ENCODE measurements at places on chromosomes 7 and 10. TPM values are rescaled to one million over a fixed set of nuclear protein-coding genes. Genes with fewer than 3 reads are reported as not detected.
A peak's percentile ranks its signal among the peaks of the same experiment; 100 is the strongest.

Gene HOXA11
- 0.23 TPM for total RNA-seq

Gene GGCT
- total RNA-seq, result 22.0 TPM

Gene WASL
- 45.0 TPM for total RNA-seq

Gene EPDR1
- 24.8 TPM for total RNA-seq

DNA sequence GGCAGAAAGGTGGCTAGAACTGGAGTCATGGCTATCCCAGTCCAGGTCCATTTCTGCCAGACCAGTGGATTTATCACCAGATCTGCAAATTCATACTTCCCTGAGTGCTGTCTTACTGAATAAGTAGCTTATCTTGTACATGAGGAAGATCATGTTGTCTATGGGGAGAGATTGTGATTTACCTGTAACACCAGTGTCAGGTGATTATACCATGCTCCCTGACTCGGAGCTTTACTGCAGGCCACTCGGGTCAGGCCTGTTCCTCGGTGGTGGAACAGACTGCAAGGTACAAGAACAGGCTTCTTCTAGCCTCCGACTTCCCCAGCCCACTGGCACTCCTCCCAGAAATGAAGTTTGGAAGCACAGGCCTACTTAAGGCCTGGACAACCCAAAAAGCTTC lies 42.6 kb upstream of the DLG5 start:
- no peaks in the 10 kb centered on the region for H3K36me3 ChIP-seq
- no peak overlapping the region for H3K4me3 ChIP-seq
- H3K27me3 ChIP-seq, result no peaks in the 10 kb centered on the region
- H3K4me1 ChIP-seq, result peaks cover 4% of the 10 kb centered on the region

DNA sequence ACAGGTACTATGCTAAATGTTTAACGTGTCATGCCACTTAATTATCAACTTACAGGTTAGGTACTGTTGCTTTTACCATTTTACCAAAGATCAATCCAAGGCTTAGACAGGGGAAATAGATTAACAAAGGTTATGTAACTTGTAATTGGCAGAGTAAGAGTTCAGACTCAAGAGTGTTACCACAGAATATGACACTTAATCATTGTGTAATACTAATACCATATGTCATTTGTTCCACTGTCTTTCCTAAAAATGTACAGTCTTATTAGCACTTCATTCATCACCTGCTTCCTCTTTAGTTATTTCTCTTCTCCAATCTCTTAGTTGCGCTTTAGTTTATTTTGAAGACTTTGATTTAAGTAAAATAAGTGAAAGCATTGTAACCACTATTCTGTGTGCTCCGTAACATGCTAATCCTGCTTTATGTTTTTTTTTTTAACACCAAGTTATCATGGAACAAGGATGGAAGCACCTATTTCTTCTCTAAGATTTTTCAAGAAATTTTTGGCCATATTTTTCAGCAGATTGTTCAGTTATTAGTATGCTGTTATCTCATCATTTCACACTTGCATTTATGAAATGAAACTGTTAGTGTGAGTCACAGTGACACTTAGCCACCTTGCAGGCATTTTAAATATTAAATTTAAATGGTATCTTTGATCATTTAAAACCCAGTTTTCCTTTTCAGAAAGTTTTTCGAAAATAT lies 197.3 kb downstream of the PHF14 start:
- H3K4me3 ChIP-seq, result no peak overlapping the region
- H3K27me3 ChIP-seq, result no peaks in the 10 kb centered on the region
- no peaks in the 10 kb centered on the region for H3K4me1 ChIP-seq
- H3K27ac ChIP-seq, result no peak overlapping the region

- no peak overlapping the region for H3K27ac ChIP-seq
- H3K36me3 ChIP-seq, result no peaks in the 10 kb centered on the region
- H3K27me3 ChIP-seq, result no peaks in the 10 kb centered on the region
- no peak for DNase-seq
Observed at GRCh38 chr7:34662058-34662708, 4.2 kb downstream of the NPSR1 start.

DNA sequence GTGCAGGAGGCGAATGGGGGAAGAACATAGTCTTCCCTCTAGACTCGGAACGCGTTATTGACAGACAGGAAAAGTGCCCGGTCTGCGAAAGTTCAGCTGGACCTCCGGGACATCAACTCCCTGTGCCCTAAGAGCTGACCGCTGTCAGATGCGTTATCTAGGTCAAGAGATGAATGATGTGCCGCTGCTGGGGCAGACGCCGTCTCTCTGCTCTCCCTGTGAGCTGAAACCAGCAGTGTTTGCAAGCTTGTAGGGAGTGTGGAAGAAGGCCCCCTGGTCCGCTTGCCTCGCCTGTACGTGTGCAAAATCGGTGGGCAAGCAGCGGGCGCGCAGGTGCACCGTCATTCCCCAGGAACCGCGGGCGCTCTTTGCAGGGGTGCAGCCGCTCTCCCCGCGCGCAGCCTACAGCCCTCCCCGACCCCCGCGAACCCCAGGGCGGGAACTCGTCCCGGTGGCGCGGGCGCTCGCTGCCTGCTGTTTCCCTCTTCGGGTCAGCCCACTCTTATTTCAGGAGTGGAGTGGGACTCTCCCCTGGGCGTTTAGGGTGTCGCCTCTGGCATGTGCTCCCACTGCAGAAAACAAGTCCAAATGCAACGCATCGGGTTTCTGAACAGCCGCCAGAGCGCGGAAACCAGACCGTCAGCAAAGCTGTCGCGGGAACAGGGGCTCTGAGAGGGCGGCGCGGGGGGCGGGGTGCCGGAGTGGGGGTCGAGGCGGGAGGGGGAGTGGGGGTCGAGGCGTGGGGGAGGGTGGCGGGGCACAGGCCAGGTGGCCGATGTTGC lies 1.8 kb upstream of the PFKFB3 start:
- H3K27ac ChIP-seq, result peak overlapping the region; percentile 85
- peak; percentile 59 for DNase-seq
- peak overlapping the region; percentile 83 for H3K4me3 ChIP-seq
- no peaks in the 10 kb centered on the region for H3K27me3 ChIP-seq
- H3K4me1 ChIP-seq, result peaks cover 12% of the 10 kb centered on the region

DNA sequence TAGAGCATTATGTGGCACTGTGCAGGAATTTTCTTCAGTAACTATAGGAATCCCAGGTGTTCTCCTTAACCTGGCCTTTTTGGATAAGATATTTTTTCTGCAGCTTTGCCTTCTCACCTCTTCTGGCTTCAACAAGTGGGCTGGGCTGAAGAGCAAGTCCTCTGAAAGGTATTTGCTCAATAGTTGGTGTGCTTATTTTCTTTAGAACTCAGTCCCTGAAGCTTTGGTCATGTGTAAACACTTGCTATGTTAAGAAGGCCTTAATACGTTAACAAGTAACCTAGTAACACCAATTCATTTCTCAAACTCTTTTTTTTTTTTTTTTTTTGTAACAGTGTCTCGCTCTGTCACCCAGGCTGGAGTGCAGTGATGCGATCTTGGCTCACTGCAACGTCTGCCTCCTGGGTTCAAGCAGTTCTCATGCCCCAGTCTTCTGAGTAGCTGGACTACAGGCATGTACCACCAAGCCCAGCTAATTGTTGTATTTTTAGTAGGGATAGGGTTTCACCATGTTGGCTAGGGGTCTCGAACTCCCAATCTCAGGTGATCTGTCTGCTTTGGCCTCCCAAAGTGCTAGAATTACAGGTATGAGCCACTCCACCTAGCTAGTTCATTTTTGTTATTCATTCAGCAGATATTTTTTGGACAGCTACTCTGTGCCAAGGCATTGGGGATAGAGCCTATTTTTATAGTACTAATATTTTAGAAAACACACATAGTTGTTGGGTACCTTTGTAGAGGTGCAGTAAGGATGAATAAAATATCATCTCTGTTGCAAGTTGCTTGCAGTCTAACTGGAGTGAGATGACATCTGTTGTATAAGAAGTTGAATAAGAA lies 164.6 kb downstream of the SND1 start:
- no peaks in the 10 kb centered on the region for H3K36me3 ChIP-seq
- DNase-seq, result no peak
- H3K27ac ChIP-seq, result no peak overlapping the region
- peaks cover 10% of the 10 kb centered on the region for H3K4me1 ChIP-seq

Measured in ovary (tissue), 10 donors.